Stimulated activated CD4-positive, alpha-beta T cell treated with anti-CD3 and anti-CD28 coated beads, Interleukin-1b, Interleukin-23, amount 100 ng/mL, for 1 hour (primary cell): ENCODE measurements at places on chromosomes 3 and 15.

DNA sequence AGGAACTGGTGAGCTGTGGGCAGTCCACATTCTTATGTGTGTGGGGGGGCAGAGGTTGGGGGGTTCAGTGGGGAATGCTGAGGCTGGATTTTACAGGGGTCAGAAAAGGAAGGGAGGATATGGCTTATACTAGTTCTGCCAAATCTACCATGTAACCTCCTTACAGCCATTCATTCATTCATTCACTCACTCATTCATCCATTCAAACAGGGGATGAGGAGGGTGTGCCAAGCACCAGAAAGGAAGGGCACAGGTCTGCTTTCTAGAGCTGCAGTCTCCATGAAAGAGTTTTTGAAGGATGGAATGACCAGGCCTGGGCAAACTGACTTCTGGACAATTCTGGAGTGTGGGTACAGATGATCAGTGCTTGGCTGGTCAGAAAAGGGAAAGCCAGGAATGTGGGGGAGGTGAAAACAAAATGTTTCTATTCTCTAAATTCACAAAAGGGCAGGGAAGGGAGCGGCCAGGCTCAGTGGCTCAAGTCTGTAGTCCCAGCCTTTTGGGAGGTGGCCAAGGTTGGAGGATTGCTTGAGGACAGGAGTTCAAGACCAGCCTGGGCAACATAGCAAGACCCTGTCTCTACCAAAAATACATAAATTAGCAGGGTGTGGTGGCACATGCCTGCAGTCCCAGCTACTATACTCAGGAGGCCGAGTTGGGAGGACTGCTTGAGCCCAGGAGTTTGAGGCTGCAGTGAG, 49.2 kb upstream of the C15orf39 start:
- no peak for DNase-seq

- DNase-seq = no peak
These were observed 263.6 kb upstream of the HES1 start for GRCh38 chr3:193872265-193872753.

- no peak for DNase-seq
These were observed 211.4 kb upstream of the LRIG1 start for GRCh38 chr3:66712210-66712609.

- DNase-seq = no peak
These were observed 39.5 kb upstream of the ATP2C1 start for GRCh38 chr3:130854208-130854864.

GRCh38 chr3:173138026-173138425, 3.0 kb downstream of the SPATA16 start:
- no peak for DNase-seq

GRCh38 chr15:76972389-76973361, 22.3 kb upstream of the PSTPIP1 start:
- DNase-seq = no peak

DNA sequence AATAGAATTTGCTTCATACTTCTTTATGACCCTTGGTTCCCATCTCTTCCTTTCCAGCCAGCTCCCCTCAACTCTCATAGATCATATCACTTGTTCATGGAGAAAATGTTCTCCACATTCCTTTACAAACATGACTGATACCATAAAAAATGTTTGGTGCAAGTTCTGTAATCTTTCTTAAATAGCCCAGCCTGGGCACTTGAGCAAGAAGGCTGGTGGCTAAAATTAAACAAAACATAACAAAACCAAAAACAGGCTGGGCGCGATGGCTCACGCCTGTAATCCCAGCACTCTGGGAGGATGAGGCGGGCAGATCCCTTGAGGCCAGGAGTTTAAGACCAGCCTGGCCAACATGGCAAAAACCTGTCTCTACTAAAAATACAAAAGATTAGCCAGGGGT, 8.9 kb upstream of the POLR2M start:
- DNase-seq = no peak

DNA sequence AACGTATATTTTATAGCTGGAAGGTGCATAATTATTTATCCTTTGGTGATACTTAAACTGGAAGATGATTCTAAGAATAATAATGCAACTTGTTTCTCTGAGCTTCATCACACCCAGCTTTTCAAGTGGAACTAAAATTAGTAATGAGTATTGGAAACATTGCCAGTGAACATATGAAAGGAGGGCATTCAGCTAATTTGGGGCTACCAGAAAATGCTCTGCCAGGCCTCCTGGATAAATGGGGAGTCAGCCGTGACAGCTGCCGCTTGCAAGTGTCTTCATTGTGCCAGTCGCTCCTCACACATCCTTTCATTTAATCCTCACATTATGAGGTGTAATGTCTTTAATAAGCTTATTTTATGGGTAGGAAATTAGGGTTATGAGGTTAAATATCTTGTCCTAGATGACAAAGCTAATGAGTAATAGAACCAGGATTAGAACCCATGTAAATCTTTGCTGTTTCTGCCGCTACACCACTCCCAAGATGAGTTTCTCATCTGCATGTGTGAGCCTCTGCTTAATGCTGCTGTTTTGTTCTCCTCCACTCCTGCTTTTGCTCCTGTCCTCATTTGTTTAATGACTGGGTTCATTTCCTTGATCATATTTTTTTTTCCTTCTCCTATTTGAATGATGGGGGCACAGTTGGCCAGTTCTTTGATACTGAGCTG, 155.7 kb downstream of the PLCL2 start:
- no peak for DNase-seq

DNA sequence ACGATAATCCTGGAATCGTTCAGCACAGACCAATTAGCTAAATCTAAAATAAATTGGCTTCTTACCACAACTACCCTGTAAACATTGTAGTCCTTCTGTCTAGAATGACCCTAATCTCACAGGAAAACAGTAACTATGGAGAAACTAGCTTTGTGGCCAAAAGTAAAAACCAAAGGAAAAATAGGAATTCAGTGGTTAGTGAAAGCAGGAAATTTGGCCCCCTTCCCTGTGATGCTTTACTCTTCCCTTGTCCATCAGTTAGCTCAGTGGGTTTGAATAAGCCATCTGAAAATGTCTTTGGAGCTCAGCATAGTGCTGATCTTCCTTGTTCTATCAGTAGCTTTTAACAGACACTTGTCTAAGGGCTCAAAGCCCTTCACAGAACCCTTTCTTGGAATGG, 1.6 kb downstream of the NMD3 start:
- DNase-seq = no peak

- no peak for DNase-seq
These were observed 25.5 kb downstream of the CHP1 start for GRCh38 chr15:41256577-41257038.

- no peak for DNase-seq
These were observed 181.7 kb downstream of the RSL24D1 start for GRCh38 chr15:55015093-55015445.

DNA sequence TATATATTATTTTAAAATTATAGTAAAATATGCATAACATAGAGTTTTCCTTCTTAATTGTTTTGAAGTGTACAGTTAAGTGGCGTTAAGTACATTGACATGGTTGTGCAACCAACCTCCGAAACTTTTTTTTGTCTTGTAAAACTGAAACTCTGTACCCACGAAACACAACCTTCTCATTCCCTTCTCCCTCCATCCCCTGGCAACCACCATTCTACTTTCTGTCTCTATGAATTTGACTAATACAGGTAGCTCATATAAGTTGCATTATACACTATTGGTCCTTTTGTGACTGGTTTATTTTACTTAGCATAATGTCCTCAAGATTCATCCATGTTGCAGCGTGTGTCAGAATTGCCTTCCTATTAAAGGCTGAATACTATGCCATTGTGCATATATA, 179.4 kb downstream of the SATB1 start:
- no peak for DNase-seq

- no peak for DNase-seq
These were observed 237.8 kb upstream of the NR2E3 start for GRCh38 chr15:71572452-71573053.
